Pons (tissue), 1 donor: ENCODE measurements at places on chromosomes 16 and 17.

DNA sequence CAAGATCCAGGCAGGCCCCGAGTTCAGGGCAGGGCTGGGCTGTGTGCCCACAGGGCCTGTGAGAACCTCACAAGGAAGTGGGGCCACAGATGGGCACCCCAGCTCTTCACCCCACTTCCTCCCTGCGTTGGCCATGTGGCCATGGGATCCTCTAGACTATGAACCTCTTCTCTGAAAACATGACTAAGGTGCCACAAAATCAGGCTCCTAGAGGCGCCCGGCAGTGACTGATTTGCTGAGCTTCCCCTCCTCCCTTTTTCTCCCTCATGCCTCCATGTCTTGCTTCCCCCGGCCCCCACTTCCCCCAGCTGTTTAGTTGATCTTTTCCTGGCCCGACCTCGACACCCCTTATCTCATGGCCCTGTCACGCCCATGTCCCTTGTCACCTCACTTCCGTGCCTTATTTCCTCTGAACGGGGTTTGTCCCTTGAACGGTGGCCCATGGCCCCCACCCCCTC is 87.1 kb downstream of the KCNJ12 start:
- DNase-seq: no peak

- DNase-seq: no peak
Measured at GRCh38 chr16:87425941-87426340, 33.8 kb downstream of the MAP1LC3B start.

GRCh38 chr17:2392252-2393173 is 8.3 kb downstream of the MNT start:
- DNase-seq: peak; percentile 88

- DNase-seq: no peak
Measured at GRCh38 chr16:12293017-12293618, 316.6 kb downstream of the SNX29 start.

- DNase-seq: no peak
Measured at GRCh38 chr17:80652756-80653330, 108.2 kb downstream of the RPTOR start.

GRCh38 chr17:58614859-58615459 is 76.9 kb downstream of the TEX14 start:
- no peak for DNase-seq
